Prostate gland (tissue), 2 donors: ENCODE measurements at places on chromosomes 7 and 10. TPM values are rescaled to one million over a fixed set of nuclear protein-coding genes. Genes with fewer than 3 reads are reported as not detected.

DNA sequence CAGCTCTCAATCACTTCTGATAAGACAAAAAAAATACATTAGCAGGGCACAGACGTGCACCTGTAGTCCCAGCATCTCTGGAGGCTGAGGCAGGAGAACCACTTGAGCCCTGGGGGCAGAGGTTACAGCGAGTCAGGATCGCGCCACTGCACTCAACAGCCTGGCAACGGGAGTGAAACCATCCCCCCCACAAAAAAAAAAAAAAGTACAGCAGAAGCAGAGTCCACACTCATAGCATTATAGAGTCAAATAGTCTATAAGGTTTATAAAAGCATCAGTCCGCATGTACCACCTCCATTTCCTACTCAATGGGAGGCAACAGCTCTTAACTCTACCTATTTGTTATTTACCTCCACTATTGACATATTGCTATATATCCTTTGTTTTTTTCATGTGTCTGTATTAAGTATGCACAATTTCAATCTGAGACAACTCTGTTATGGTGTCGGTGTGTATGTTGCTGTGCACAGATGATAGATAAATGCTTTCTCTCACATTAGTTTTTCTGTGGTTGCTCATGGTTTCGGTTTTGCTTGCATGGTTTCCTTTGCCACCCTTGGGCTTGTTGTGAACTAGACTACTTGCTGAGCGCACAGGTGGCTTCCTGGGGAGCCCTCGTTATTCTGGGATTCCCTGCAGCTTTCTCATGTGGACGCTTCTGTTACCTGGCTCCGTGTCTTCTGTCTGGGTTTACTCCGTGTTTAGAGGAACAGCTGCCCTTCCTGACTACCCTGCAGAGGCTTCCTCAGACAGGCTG is 40.4 kb downstream of the PROSER2 start:
- DNase-seq, result no peak

The TRPV5 gene
- total RNA-seq, result not detected

GRCh38 chr10:122018951-122019413 is 30.0 kb downstream of the TACC2 start:
- peak; percentile 83 for DNase-seq

The ASB4 gene
- 0.57 TPM for total RNA-seq

The DPYSL4 gene
- 4.1 TPM for total RNA-seq

The SPDYE1 gene
- not detected for total RNA-seq

The TEX47 gene
- 1.8 TPM for total RNA-seq

DNA sequence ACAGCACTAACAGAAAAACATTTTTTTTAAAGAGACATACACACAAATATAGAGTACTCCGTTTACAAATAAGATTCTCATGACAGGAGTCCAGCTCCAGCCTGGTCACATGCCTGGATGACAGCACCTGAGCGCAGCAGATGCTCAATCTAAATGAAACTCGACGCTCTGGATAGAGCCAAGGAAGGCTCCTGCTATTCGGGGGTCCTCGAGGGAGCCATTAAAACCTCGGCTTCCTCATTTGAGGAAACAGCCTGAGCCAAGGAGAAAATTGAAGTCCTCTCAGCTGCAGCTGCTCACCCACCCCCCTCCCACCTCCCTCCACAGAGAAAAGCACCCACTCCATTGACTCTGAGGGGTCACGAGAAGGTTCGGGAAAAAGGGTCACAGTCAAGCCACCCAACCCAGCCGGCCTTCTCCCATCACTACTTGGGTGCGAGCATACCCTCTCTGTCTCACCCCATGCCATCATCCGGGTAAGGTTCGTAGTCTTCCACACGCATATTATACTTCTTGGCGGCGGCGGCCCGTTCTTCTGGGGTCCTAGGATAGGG is 673 bp downstream of the NDUFB8 start:
- DNase-seq, result no peak

DNA sequence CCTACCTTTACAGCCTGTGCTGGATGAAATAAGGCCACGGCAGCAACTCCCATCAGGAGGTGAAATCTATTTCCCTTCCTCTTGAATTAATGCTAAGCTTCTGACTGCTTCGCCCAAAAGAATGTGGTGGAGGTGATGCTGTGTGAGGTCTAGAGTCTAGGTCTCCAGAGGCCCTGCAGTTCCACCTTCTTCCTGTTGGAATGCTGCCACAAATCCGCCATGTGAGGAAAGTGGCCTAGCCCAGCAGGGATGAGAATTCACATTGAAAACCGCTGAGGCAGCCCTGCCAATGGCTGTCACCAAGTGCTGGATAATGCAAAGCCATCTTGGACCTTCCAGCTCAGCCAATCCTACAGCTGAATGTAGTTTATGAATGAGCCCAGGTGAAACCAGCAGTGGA is 28.0 kb downstream of the RHOBTB1 start:
- DNase-seq, result no peak

DNA sequence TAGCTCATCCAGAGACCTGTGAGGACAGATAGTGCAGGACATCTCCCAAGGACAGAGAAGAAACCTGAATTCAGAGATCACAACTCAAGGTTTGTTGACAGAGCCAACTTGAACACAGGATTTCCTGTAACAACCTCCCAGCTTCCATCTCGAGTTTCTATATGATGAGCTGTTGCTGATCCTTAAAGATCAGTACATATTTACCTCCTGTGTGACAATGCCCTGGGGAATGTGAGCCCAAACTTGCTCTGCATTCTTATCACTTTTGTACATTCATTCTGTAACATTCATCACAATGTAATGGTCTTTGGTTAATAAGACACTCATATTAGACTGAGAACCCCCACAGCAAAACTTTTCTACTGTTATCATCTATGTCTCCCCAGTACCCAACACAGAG is 468.6 kb downstream of the XPNPEP1 start:
- DNase-seq, result no peak

The TUBAL3 gene
- 1.1 TPM for total RNA-seq

The BAIAP2L1 gene
- 41.6 TPM for total RNA-seq

The EIF4H gene
- total RNA-seq, result 252 TPM

The SORCS1 gene
- total RNA-seq, result 14.4 TPM

GRCh38 chr7:6479067-6479466 is 31.3 kb upstream of the DAGLB start:
- no peak for DNase-seq

DNA sequence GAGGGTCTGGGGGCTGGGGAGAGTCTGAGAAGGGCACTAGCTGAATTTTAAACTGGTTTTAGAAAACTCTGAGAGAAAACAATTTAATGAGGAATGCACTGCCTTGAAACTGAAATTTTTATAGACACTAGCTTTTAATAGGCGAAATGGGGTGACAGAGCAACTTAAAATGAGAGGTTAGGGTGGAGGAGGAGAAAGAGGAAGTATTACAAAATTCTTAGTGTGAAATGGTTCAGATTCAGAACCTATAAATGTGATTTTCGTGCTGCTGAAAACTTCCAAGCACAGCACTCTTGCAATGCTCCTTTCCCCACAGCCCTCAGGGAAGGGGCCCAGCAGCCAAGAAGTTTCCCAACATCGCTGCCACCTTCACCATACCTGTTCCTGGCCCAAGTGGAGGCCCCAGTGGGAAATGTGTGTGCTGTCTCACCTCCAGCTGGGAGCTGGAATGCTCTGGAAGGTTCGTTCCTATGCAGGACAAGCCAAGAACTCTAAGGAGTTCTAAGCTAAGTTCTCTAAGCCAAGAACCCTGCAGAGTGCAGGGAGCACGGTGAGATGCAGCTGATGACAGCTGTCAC is 60.0 kb downstream of the ATXN7L1 start:
- no peak for DNase-seq

DNA sequence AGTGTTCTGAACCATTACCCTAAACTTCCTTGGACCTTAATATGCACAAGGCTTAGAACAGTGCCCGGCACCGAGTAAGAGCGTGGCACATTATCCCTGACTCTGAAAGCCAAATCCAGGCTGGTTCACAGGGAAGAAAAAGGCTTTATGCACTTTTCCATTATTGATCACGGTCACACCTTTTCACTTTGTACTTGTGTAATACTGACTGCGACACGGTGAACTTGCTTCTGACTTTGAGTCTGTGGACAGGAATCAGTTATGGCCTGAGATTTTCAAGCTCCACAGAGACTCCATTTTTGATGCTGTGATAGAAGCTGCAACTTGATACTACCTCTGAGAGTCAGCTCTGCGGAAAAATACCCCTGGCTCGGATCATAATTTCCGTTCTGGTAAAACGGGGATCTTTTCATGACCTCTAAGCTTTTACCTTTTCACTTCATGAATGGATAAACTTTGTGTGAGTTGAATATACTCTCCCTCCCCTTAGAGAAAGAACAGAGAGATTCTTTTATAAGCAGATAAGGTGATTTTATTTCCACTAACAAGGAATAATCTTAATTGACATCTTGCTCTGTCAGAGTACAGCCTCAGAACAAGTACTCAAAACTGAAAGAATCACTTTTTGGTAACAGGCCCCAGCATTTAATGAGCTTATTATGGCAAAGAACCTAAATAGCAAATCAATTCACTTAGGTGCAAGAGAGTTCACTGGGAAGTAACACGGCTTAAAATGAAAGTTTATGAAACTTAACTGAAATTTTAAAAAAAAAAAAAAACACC is 88.8 kb downstream of the ELMO1 start:
- DNase-seq, result no peak

- no peak for DNase-seq
Observed at GRCh38 chr10:48459270-48460150, 145.4 kb downstream of the ARHGAP22 start.

DNA sequence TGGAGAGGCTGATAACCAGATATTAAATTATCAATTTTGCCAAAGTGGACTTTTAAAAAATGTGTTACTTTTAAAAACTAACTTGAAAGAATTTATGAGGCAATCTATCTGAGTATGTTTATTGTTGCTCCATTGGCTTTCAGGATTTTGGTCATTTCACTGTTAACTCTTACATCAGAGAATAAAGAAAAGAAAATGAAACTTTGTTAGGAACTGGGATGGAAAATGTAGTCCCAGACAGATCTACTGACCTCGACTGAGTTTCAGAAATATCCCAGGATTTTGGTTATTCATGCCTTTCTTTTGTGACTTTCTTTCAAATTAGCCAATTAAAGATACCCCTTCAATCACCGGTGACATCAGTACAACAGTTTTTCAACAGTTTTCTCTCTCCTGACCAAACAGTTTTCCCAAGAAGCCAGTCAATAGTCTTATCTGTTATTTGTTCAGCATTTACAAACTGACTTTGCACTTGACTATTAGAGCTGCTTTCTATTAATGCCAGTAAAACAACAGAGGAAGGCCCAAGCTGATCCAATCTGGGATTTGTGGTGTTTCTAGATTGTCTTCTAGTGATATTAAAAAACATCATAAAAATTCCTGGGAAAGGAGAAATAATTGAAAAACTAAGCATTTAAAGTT is 35.8 kb downstream of the NRBF2 start:
- no peak for DNase-seq

DNA sequence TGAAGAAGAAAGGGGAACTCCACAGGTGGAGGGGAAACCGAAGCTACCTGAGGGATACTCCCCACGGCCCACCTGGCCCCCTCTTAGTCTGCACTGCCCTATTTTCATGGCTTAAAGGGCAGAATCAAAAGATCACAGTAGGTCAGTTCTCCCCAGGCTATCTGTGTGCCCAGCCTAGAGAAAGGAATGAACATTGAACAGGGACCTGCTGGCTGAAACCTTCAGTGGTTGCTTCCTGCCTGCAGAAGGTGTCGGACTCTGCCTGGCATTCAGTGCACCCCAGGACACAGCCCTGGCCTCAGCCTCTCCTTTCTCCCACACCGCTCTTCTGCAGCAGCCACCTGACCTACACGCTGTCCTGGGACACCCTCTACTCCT is 74.5 kb downstream of the PRKAG2 start:
- no peak for DNase-seq

- DNase-seq, result no peak
Observed at GRCh38 chr10:71623098-71623985, 96.2 kb downstream of the C10orf105 start.

DNA sequence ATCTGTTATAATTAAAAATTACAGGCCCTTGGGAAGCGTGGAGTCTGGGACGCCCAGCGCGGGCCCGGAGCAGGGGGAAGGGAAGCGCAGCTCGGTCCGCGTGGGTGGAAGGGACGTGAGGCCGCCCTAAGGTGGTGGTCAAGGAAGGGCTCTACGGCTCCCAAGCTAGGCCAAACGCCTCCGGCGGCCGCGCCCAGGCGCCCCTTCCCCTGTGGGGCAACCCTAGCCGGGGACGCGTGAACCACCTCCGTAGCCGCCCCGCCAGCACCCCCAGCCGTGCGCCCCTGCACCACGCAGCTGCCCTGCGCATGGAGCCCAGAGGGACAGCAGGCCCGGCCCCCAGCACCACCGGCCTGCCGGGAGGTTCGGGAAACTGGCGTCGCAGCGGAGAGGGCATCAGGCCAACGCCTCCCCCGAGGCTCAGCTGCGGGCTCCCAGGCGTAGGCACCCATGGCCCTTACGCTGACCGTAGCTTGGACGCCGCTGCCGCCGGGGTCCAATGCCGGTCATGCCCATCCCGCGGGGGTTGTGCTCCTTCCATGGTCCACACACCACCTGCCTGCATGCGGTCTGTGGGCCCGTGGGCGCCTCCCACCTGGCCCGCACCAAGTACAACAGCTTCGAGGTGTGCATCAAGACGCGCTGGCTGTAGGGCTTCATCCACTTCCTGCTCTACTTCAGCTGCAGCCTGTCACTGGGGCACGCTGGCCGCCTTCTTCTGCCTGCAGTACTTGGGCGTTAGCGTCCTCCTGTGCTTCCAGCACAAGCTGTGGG is 166.7 kb downstream of the SEPTIN7 start:
- no peak for DNase-seq

The CCL26 gene
- total RNA-seq, result not detected

The TRIL gene
- 3.5 TPM for total RNA-seq

DNA sequence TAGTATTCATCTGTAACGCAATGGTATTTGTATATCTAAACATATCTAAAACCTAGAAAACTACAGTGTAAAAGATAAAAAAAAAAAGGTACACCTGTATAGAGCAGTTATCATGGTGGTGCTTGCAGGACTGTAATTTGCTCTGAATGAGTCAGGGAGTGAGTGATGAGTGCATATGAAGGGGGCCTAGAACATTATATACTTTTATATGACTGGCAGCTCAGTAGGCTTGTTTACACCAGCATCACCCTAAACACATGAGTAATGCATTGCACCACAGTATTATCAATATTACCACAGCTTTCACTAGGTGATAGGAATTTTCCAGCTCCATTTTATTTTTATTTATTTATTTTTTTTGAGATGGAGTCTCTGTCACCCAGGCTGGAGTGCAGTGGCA is 40.8 kb downstream of the TRIM24 start:
- no peak for DNase-seq

The TIMM23 gene
- 60.8 TPM for total RNA-seq

The SPDYE17 gene
- total RNA-seq, result not detected

GRCh38 chr7:155516466-155516865 is 29.9 kb downstream of the CNPY1 start:
- DNase-seq, result no peak
